ENCODE measurements at places on chromosomes 16 and 17.
A peak's percentile ranks its signal among the peaks of the same experiment; 100 is the strongest.

- no peak for DNase-seq
These were observed 21.7 kb upstream of the GSE1 start for GRCh38 chr16:85591381-85591780.

DNA sequence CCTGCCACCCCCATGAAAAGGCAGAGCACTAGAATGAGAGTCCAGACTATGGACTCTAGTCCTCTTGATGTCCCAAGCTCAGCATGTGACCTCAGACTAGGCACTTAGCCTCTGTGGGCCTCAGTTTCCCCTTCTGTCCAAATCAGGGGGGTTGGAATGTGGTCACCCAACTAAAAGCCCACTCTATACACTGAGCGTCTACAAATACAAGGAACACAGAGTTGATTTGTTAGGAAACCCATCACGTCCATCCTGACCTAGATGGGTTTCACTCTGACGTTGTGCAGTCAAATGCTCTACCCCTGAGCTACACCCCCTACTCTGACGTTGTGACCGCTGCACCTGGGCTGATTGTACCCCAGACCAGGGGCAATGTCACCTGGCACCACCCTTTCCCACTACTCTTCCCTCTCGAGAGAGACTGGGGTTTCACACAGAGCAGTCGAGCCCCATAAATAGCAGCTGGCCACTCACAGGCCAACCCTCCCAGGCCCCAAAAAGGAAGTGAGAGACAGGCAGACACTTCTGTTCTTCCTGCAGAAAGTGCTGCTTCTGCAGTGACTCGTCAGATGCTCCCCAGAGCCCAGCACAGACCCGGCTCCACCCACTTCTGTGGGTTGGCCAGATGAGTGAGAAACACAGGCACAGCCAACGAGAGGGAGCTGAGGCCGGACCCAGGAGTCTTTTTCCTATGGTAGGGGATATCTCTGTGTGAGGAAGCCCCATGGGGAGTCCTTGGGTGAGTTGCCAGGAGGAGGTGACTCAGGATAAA is 16.1 kb upstream of the TNFRSF13B start:
- DNase-seq, result peak; percentile 86

DNA sequence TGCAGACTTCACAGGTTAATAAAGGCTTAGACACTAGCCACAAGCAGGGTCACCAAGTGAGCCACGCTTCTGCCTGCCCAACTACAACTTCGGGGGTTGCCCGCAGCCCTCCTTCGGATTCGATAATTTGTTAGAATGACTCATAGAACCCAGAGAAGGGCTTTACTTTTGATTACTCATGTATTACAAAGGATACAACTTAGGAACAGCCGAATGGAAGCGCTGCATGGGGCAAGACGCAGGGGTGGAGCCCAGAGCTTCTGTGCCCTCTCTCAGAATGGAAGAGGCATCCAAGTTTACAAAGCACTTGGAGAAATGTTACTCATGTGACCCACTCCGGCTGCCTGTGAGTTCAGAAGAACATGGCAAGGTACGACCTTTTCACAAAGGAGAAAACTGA is 7.5 kb upstream of the CDH5 start:
- DNase-seq, result no peak

DNA sequence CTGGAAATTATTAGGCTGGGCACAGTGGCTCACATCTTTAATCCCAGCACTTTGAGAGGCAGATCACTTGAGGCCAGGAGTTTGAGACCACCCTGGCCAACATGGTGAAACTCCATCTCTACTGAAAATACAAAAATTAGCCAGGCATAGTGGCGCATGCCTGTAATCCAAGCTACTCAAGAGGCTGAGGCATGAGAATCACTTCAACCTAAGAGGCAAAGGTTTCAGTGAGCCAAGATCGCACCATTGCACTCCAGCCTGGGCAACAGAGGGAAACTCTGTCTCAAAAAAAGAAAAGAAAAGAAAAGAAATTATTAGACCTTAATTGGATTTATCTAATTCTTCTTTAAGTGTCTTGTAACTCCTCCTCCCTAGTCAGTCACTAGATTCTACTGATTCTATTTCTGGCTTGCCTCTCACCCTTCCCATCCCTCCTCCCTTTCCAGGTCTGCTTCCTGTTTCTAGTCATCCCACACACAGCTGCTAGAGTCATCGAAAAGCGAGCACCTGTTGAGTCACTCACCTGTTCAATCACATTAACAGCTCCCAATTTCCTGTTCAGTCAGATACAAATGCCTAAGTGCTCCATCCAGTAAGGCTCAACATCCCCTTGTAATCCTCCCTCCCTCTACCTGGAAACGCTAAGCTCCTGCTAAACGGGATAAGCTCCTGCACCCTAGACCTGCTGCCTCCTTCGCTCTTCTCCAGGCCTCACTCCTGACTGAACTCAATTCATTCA is 34.6 kb downstream of the ERN1 start:
- DNase-seq, result no peak
